ENCODE measurements at places on chromosomes 5 and 9.

DNA sequence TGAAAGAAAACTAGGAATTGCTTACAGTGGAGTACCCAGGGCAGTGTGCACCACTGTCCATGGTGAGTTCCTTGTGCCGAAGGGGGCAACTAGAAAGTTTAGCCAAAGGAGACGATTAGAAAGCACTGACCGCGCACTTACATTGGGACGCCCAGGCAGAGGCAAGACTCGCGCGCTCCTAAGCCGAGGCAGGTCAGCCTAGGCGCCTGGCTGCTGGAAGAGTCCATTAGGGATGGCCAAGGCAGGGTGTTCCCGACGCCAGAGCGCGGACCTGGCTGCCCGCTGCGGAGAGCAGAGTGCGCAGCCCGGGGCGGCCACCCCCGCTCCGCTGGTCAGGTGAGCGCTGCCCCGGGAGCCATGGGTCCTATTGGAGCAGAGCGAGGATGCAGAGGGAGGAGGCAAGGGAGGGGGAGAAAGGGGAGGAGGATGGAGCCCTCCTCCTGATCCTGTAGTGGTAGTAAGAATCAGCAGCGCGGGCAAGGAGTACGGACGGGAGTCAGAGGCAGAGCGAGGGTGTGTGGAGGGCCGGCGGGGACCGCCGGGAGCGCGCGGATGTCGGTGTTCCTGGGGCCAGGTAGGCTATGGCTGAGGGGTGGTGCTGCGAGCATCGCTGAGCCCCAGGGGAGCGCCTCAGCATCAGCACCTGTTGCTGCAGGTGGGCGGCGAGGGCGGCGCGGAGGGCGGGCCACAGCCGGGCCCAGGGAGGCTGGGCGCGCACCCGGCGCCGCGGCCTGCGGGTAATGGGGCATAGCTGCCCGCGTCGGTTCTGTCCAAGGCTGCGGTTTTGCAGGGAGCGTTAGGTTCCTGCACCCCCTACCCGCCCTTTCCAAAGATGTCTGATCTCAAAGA is at the start of gene ADGRV1:
Gene ADGRV1, plus strand, starts transcription at position 454 of the 849 bp plus-strand sequence. Its CDS starts 99 bp downstream, at position 553.
- no peak for DNase-seq

DNA sequence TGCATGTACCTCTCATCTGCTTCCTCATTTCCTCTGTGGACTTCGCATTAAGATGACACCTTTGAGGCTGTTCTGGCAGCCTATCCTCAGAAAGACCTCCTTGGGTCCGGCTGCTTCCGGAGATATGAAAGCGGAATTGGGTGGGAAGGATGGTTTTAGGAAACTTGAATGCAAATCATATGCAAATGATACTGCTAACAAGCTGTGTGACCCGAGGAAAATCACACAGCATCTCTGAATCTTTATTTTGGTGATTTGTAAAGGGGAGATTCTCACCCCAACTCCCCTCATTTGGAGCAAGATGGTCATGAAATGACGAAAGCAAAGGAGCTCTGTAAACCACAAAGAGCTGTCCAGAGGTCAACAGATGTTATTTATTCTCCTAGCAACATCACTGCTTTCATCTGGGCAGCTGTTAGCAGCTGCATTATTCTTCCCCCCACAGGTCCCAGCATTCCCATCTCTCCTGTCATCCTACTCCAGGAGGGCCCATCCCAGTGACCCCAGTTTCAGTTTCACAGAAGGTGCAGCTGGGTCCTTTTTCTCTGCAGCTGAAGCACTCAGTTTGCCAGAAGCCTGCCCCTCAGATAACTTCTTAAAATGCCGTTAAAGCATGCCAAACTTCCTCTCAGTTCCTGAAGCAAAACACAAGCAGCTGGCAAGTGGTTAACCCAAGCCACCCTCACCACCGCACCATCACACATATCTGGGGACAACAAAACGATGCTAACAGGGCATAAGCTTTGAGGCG is 269.5 kb downstream of the SEC61B start:
- no peak for DNase-seq

DNA sequence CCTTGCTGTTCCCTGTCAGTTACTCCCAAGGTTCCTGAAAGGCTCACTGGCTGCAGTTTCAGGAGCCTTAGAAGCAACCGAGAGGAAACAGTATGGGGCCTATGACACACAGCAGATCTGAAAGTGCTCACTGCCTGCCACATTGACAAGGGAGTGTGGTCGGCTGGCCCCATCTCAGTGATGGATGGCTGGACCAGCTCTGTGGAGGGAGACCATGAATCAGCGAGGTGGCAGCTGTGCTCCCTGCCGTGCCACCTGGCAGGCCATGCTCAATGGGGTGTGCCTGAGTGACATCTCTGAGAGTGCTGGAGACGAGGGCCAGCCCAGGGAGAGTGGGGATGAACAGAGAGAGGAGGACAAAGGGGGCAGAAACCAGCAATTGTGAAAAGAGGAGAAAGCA is 49.1 kb downstream of the DOCK2 start:
- DNase-seq, result no peak

GRCh38 chr5:173852790-173853359 is 35.3 kb upstream of the CPEB4 start:
- DNase-seq, result no peak

DNA sequence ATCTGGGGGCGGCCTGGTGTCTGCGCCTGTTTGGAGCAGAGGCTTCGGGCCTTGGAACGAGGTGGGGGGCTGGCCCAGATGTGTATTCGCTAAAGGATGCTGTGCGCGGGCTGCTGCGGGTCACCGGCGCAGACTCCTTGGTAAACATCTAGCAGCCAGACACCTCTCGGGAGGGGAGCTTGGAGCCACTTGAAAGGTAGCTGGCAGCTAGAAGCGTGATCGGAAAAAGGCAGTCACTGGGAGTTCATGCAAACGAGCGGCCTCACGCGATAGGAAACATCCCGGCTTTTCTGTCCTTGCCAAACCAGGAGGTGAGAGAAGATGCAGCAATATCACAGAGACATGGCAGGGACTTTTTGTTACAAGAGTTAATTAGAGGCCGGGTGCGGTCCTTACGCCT is 8.1 kb downstream of the LAMC3 start:
- DNase-seq, result no peak

- no peak for DNase-seq
Measured at GRCh38 chr5:32589942-32590869, 4.8 kb downstream of the SUB1 start.

DNA sequence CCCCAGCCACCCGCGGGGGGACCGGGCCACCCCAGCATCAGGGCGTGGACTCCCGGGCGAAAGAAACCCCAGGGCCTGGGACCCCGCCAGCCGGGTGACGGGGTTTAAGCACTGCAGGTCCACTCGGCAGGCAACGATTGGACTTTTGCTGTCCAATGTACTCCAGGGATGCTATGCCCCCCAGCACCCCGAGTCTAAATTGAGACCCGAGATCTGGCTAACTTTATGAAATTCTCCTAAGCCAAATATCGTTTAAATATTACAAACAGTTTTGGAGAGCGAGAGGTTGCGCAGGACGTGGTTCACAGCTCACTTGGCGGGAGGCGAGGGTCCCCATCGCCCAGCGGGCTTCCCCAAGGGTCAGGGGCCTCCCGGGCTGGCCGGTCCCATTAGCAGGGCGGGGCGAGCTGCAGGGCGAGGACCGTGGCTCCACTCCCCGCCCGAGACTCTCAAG is 384 bp upstream of the MRPS2 start:
- no peak for DNase-seq

DNA sequence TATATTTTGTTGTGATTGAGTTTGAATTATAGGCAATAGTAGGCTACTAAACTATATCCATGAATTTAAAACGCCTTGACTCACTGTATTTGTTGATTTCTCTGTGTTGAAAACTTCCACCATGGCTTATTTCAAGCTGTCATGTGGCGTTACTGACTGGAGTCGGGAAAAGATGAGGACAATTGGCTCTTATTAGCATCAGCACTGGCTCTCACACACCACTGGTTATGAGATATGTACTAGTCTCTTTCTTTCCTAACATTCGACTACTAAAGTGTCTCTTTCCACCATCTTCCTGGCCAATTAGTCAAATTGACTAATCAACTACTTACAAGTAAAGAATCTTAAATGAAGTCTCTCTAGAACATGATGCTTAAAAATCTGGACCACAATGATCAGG is 9.1 kb upstream of the DAB2 start:
- DNase-seq, result no peak

GRCh38 chr9:129851821-129852220 is 16.6 kb downstream of the USP20 start:
- DNase-seq, result no peak

GRCh38 chr5:89697581-89697980 is 712.0 kb downstream of the CETN3 start:
- no peak for DNase-seq

DNA sequence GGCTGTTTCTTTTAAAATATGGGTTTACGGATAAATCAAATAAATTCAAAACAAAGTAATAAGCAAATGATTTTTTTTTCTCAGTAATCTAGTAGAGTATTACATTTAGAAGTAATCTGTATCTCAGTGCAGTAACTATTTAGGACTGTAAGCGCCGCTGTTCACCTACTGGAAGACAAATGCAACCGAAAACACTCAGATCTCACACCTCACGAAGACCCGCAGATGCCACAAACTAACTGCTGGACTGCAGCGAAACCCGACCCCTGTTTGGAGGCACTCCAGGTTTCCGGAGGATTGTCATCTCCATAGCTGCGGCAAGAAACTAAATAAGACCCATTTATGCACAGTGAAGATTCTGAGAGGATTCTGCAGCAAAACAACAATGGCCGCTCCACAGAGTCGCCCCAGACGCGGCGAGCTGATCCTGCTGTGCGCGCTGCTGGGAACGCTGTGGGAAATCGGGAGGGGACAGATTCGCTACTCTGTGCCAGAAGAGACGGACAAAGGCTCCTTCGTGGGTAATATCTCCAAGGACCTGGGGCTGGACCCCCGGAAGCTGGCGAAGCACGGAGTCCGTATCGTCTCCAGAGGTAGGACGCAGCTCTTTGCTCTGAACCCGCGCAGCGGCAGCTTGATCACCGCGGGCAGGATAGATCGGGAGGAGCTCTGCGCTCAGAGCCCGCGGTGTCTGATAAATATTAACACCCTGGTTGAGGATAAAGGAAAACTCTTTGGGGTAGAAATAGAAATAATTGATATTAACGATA is at the start of gene PCDHGA8:
Gene PCDHGA8, plus strand, starts transcription at position 205 of the 770 bp plus-strand sequence. Its CDS starts 181 bp downstream, at position 386.
- DNase-seq, result no peak

- no peak for DNase-seq
Measured at GRCh38 chr9:13616491-13617035, 337.1 kb upstream of the MPDZ start.

DNA sequence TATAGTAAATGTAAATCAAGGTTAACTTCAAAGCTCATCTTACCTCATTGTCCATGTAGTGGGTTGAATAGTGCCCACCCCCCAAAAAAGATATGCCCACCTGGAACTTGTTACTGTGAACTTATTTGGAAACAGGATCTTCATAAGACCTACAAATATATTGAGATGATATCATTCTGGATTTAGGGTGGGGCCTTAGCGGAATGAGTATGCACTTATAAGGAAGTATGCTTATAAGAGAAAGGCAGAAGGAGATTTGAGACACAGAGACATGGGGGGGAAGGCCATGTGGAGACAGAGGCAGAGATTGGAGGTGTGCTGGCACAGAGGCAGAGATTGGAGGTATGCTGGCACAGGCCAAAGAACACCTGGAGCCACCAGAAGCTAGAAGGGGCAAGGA is 2.6 kb upstream of the PRRC1 start:
- DNase-seq, result no peak

- no peak for DNase-seq
Measured at GRCh38 chr5:30594331-30594730, 599.2 kb upstream of the CDH6 start.

DNA sequence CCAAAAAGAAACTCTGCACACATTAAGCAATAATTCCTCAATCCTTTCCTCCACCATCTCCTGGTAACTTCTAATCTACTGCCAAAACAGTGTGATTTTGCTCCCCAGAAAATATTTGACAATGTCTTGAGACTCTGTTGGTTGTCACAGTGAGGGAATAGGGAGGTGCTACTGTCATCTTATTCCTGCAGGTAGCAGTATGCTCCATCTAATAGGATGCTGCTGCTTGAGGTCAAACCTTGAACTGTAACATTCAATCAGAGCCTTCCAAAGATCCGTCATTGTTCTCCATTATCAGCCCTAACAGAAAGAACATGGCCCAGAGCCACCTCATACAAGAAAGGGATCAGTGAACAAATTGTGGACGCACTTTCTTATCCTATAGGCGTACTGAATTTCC is 514.7 kb upstream of the GRIN3A start:
- DNase-seq, result no peak

Data from T-helper 1 cell (primary cell).